IPS DF 6.9 (cell line): ENCODE measurements at places on chromosomes 3 and 15.

- DNase-seq = no peak
Measured at GRCh38 chr3:4582624-4583023, 89.5 kb downstream of the ITPR1 start.

- DNase-seq = no peak
Measured at GRCh38 chr3:61236556-61236955, 14.7 kb downstream of the FHIT start.

- DNase-seq = no peak
Measured at GRCh38 chr3:30302027-30302426, 304.4 kb upstream of the TGFBR2 start.

DNA sequence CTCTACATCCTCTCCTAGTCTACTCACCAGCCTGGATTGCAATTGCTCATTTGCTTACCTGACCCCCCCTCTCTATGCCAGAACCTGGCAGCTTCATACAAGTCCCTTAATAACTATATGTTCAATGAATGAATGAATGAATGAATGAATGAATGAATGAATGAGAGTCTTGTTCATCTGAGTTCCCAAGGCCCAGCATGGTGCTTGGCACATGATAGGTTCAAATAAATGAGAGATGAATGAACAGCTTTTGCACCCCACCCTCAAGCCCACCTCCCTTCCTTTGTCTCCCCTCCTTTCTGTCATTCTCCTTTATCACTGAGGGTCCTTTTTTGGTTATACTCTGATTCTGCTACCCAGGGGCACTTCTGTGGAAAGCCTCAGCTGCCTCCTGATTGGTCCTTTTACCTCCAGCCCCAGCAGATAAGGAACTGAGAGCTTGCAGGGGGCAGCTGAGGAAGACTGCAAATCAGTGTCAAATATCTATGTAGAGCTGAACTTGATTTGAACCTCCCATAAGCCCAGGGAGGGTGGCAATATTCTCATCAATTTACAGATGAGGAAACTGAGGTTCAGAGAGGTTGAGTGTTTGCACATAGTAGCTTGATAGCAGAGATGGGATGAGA lies 54.1 kb upstream of the CHRNB4 start:
- no peak for DNase-seq

GRCh38 chr3:42110631-42111030 lies 19.5 kb downstream of the TRAK1 start:
- no peak for DNase-seq

DNA sequence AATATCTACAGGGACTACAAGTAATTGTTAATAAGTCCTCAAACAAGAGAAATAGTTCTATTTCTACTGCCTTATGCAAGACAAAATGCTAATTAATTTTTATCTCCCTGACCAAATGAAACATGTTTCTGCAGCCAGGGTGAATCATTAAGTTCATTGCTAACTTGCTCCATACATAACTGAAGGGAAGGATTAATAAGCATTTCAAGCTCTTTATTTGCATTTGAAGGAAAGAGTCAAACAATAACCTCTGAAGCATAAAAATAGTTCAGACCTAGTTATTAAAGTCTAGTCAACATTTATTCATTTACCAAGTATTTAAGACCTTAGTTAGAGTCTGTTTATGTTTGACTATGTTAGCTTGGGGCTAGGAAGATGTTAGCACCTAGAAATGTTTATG lies 120.0 kb downstream of the ATP1B3 start:
- DNase-seq = no peak

DNA sequence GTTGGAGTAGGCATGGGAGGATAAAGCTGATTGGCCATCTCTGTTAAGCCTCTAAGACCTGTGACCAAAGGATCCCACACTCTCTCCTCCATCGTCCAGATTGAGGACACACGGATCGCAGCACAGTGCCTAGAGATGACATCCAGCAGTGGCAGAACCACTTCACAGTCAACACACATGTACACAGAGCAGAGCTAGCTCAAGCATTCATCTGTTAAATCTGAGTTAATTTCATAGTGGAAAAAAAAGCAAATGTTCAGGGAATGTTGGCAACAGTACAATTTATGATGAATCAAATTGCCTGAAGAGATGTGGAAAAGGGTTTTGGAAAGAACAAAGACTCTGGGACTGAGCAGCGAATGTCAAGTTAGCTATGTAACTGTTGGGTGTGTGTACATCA lies 108.1 kb upstream of the PLAAT1 start:
- DNase-seq = no peak

DNA sequence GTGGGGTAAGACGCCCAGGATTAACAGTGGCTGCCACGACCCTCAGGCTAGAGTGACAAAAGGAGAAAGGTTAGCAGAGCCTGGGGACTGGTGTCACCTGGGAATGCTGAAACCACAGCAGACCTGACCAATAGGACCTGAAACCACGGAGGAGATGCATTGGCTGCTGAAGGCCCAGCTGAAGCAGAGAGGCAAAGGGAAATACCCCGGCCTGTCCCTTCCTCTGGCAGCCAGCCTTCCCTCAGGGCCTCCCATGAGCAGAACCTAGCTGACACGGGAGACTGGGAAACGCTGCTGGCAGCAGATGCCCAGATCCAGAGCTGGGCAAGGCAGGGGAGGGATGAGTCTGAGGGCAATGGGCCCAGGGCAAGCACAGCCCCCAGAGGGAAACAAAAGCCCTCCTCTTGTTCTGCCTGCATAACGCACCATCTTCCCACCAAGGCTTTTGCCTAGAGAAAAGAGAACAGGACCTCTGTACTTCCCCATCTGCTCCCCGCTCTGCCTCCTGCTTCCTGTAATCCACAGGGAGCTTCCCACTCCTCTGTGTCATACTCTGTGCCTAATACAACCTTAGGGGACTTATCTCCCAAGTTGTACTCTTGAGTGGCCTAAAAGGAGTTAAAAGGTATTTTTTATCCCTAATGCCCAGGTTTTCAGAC lies 216.2 kb downstream of the ABHD5 start:
- DNase-seq = no peak

DNA sequence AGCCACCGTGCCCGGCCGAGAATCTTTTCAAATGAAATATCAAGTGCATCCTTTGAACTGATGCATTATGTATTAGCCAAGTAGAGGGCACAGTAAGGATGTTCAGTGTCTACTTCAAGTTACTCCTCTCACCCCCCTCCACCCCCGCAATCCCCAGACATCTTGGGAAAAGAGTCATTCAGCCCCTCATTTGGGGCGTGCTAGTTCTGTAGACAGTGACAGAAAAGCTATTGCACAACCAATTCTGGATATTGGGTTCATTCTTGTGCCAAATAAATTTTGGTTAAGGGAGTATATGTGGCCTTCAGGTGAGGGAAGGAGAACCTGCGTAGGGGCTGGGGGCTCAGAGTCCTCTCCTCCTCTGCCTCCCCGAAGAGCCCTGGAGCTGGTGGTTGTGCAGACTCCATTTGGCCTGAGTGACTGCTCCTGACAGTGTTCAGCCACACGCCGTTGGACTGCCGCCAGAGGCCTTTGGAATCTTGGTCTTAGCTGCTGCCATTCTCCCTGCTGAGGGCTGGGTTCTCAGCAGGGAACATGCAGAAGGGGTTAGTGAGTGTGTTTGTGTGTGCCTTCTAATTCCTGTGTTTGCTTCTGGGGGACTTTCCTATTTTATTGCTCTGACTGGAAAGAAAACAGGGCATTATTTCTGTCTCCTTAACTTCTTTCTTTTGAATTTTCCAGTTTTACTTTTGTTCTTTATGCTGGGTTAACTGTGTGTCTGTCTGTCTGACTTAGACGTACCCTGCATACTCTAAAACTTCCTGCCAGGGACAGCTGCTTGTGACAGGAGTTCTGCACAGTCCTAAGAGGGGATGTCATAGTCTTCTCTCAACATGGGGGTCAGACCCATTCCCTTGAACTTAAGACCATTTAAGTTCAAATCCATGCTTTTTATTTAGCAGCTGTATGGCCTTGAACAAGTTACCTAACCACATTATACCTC lies 21.0 kb downstream of the RARB start:
- no peak for DNase-seq

GRCh38 chr3:188001093-188001492 lies 152.9 kb upstream of the LPP start:
- no peak for DNase-seq

GRCh38 chr3:43907508-43907858 lies 216.7 kb downstream of the ABHD5 start:
- DNase-seq = no peak
